ENCODE measurements at places on chromosomes 1 and 21.

DNA sequence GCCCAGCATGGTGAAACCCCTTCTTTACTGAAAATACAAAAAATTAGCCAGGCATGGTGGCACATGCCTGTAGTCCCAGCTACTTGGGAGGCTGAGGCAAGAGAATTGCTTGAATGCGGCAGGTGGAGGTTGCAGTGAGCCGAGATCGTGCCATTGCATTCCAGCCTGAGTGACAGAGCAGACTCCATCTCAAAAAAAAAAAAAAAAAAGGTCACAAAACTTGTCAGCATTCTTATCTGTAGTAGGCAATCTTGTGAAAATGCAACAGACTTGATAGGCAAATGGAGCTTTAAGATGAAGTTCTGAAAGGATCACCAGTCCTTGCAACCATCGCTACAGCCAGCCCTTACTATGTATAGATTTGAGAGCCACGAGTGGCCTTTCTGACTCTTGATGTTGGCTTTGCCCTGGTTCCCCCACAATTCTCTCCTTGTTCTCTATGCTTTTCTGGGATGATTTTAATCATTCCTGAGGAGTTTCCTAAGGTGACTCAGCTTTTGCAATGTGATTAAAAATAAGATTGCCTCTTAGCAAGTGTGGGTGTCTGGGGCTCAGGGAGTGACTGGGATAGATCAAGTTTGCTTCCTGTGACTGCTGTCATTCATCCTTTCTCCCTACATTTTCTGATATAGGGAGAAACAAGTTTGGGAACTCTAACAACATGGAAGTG lies 7.1 kb upstream of the MAP1LC3C start:
- no peak for DNase-seq

DNA sequence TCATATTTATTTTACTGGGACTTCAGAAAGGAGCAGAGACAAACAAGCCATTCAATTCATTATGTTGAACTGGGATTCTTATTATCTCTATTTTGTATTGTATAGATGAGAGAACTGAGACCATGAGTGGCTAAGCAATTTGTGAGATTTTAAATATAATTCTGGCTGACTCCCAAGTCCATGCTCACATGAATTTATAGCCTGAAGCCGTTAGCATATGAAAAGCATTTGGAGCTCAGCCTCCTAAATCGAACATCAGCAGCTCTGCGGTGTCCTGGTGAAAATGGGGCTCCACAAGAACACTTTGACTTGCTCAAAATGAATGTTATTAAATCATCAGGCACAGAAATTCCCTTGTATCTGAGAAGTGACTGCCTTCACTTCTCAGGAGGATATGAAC lies 96.8 kb upstream of the DPT start:
- no peak for DNase-seq

GRCh38 chr1:20871419-20871818 lies 84.3 kb upstream of the HP1BP3 start:
- no peak for DNase-seq

DNA sequence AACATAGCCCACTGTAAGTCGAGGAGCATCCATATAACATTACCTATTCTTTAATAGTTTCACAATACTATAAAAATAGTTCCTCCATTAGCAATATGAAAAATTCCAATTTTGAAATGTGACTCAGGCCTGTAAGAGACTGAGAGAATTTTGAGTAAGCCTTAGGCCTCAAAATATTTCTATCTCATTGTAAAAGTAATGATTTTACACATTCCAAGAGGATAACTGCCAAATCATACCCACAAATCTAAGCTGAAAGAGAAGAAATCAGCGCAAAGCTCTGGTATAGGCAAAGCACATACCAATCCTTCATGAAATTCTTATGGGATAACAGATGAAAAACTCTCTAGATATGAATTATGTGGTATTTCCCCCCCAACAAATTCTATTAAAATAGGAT lies 144.1 kb downstream of the CDC42BPA start:
- DNase-seq: no peak

DNA sequence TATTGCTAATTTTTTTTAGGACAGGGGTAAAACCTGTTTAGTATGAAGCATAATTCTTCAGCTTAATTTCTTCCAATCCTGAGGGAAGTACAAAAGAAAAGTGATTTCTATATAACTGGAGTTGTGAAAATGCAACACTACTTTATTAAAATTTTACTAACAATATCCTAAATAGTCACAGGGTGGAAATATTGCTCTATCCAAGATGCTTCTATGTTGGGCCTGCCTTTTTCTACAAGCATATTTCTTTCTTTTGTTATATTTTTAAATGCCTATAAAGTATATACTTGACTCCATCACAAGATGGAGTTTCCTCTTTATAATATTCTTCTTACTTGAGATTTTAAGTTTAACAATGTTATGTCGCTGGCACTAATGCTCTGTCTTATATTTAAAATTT lies 37.9 kb downstream of the DTL start:
- no peak for DNase-seq

GRCh38 chr1:64410217-64410616 lies 59.7 kb upstream of the CACHD1 start:
- no peak for DNase-seq

DNA sequence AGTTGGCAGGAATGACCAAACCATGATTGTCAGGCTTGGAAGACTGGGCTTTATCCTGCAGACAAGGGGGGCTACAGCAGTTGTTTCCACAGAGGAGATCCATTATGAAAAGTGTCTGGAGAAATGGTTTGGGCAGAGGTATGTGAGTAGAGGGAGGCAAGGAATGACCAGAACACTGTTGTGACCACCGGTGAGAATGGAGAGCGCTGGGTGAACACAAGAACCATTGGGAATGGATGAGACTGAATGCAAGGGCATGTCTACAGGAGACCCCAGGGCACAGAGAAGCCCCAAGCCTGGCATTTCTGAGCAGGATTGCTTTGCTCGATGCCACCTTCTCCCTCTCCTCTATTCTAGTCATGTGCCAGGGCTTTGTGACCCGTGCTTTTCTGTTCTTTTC lies 125.1 kb downstream of the CACNA1E start:
- DNase-seq: no peak

- DNase-seq: no peak
These were observed 392.2 kb downstream of the VAV3 start for GRCh38 chr1:107572674-107573211.

DNA sequence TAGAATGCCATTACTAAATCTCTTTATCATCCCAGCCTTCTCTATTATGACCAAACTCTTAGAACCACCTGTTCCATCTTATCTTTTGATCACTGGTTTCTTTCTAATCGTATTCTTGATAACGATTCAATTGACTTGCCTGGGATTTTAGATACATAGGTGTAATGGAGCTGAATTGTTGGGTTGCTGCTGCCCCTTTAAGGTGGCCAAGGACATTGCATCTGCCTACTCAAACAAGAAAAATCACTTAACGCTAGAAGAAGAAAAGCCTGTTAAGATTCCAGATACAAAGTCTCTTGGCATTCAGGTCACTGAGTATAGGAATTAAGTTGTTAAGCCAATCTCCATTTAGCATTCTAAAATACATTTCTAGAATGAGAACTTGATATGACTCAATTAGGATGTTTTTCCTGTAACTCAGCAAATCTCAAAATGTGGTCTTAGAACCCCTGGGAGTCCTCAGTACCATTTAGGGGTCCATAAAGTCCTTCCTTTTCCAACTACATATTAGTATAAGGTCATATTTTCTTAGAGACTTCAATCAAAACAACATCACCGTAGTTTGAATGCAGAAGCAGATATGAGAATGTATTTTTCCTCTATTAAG lies 12.4 kb downstream of the NEXN start:
- DNase-seq: no peak

DNA sequence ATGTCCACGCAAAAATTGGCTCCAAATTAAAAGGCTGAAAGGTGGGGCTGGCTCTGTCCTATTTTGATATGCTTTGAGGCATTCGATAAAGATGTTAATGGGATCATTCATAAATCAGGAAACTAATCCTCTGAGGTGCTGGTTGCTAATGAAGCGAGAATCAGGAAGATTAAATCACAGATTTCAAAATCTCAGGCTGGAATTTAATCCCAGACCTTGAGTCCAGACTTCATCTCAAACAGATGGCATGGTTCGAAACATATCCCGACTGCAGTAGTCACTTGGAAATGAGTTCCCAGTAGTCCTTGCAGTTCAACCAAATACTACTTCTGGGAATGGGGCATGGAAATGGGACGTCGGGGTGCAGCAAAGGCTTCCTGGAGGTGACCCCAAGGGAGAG lies 4.5 kb upstream of the KLF17 start:
- DNase-seq: no peak

- DNase-seq: no peak
These were observed 672.6 kb upstream of the NEGR1 start for GRCh38 chr1:72954943-72955342.

GRCh38 chr1:198606020-198606438 lies 32.8 kb upstream of the PTPRC start:
- DNase-seq: no peak

DNA sequence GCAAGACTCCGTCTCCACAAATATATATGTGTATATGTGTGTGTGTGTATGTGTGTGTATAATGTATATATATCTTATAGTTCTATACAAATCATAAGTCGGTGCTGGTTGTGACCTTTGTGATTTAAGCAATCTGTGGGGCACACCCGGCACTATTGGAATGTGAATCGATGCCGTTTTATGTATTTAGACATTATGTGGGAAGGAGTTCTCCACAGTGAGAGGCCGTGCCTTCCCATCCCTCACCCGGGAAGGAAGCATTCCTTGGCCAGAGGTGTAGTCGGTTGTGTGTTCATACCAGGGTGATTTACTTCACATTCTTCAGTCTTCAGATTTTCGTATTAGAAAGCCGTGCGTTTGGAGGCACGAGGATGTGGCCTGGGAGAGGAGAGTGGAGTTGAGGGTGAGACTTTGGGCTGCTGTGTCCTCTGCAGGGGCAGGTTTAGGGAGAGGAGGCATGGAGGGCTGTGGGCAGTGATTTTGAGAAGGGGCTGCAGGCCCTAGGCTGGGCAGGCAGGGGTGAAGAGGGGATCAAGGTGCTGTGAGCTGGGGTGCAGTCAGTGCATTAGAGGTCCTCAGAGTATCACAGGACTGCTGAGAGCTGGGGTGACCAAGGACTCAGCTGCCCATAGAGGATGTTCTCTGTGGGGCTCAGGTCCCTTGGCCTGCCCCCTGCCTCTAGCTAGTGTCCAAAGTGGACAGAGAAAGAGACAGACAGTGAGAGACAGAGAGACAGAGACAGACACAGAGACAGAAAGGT lies 57.7 kb downstream of the TRIM11 start:
- DNase-seq: no peak

DNA sequence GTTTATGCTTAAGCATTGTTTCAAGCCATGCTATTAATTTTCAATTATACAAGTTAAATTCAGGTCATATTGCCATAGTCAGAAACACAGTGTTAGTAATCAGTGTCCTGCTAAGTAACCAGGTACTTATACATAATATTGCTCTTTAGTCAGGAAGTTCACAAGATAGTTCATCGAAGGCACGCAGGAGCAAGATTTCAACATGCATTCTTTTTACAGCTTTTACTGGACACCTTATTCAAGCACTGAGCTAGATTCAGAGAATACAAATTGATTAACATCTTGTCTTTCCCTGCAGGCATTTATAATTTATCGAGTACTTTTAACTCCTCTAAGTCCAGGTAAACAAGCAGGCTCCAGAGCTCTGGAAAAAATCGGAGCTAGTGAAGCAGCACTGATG lies 202.3 kb upstream of the BRINP3 start:
- DNase-seq: no peak

- no peak for DNase-seq
These were observed 44.7 kb upstream of the FMO2 start for GRCh38 chr1:171140401-171140800.

DNA sequence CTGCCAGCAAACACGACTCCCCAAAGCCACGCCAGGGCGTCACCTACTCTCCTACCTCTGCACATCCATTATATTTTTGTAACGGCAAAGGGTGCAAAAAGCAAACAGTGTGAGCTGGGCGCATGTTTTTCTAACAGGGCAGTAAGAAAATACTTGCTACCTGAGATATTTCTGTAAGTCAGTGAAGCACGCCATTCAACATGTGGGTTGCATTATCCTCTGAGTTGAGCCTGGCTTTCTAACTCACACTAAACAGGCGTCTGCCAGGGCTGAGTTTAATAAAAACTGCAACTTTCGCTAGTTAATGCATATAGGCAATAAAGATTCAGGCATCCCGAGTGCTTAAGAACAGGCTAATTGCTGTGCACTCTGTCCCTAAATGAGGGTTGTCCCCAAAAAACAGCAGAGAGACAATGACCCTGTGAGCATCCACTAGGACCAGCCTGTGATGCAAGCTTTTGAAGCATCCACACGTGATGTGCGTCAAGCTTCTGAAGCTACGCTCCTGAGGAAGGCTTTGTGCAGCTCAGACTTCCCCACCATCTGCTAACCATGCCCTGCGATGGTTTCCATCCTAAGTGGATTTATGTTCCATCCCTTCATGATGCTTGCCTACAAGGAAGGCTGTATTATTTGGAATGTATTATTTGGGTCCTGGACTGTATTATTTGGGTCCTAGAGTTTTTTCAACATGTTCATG lies 70.0 kb upstream of the SIM2 start:
- no peak for DNase-seq

- no peak for DNase-seq
These were observed 45.1 kb downstream of the RRAGC start for GRCh38 chr1:38814444-38814983.

DNA sequence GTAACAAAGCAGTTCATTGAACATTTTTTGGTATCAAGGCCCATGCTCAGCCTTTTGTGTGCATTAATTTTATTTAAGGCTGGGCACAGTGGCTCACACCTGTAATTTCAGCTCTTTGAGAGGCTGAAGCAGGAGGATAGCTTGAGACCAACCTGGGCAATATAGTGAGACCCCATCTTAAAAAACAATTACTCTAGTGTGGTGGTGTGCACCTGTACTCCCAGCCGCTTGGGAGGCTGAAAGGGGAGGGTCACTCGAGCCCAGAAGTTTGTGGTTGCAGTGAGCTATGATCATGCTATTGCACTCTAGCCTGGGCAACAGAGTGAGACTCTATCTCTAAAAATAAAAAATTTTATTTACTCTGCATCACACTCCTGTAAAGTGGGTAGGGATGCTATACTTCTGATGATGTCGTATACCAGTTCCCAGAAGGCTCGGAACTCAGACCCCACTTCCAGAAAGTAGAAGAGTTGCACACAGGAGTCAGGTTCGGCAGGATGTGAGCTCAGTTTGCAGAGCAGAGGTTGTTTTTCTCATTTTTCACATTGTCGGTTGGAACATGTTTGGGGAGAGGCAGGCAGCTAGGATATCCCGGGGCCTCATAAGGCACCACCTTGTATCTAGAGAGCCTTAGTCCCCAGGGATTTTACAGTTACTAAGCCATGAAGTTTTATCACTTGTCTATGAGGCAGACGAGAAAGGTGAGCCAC lies 144.6 kb downstream of the GALNT2 start:
- no peak for DNase-seq

GRCh38 chr1:177948336-177948972 lies 21.4 kb downstream of the SEC16B start:
- no peak for DNase-seq
